ENCODE measurements at places on chromosomes 4 and X. TPM values are rescaled to one million over a fixed set of nuclear protein-coding genes. Genes with fewer than 3 reads are reported as not detected.

DNA sequence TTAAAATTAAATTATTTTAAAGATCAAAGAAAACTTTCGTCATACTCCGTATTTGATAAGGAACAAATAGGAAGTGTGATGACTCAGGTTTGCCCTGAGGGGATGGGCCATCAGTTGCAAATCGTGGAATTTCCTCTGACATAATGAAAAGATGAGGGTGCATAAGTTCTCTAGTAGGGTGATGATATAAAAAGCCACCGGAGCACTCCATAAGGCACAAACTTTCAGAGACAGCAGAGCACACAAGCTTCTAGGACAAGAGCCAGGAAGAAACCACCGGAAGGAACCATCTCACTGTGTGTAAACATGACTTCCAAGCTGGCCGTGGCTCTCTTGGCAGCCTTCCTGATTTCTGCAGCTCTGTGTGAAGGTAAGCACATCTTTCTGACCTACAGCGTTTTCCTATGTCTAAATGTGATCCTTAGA, at the start of gene CXCL8:
CXCL8 (plus strand) TSS at position 217 of the 426 bp plus-strand sequence; CDS start at position 307, 90 bp downstream.
- no peak within 1 kb of the TSS for H3K4me3 ChIP-seq
- no peaks in the 10 kb centered on the region for H3K27me3 ChIP-seq
- peak; percentile 91 for DNase-seq
- H3K36me3 ChIP-seq: peaks cover 2% of the 10 kb centered on the region
- H3K27ac ChIP-seq: peak within 1 kb of the TSS; percentile 8
- H3K4me1 ChIP-seq: no peaks in the 10 kb centered on the region

GRCh38 chr4:180962268-180962667, 1280.9 kb upstream of the TENM3 start:
- no peak overlapping the region for H3K27ac ChIP-seq
- H3K27me3 ChIP-seq: no peaks in the 10 kb centered on the region
- DNase-seq: no peak
- H3K36me3 ChIP-seq: no peaks in the 10 kb centered on the region
- no peak overlapping the region for H3K4me3 ChIP-seq

DNA sequence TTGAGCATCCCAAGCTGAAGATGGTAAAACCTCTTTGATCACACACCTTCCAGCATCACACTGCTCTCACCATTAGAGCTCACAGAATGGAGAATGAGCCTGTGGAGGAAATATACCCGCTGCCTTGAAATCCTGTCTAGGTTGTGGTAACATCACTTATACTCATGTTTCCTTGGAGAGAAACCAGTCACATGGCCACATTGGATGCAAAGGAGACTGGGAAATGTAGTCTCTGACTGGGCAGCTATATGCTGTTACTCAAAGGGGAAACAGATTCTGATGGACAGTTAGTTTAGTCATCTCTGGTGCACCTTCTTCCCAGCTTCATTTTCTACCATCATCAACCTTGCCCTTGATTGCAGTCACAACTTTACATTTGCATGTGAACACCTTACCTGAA, 286.3 kb downstream of the ANKRD50 start:
- peaks cover 5% of the 10 kb centered on the region for H3K4me1 ChIP-seq
- no peak overlapping the region for H3K27ac ChIP-seq
- no peak overlapping the region for H3K4me3 ChIP-seq

DNA sequence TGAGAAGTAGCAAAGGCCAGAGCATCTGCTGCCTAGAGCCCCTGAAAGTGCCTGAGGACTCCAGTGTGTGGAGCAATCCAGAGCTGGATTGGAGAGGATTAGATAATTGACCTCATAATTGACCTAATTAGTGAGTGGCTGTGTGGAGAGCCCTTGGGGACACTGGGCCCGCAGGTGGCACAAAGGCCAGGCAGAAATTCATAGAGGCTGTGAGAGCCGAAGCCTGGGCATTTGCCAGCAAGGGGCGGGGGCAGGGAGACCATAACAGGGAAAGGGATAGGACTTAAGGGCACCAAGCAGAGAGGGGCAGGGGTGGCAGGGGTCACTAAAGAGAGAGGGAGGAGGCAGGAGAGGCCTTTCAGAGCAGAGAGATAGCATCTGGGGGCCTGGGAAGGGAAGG, 45.3 kb downstream of the EFNB1 start:
- no peaks in the 10 kb centered on the region for H3K36me3 ChIP-seq
- no peaks in the 10 kb centered on the region for H3K27me3 ChIP-seq
- no peak overlapping the region for H3K27ac ChIP-seq
- DNase-seq: no peak

DNA sequence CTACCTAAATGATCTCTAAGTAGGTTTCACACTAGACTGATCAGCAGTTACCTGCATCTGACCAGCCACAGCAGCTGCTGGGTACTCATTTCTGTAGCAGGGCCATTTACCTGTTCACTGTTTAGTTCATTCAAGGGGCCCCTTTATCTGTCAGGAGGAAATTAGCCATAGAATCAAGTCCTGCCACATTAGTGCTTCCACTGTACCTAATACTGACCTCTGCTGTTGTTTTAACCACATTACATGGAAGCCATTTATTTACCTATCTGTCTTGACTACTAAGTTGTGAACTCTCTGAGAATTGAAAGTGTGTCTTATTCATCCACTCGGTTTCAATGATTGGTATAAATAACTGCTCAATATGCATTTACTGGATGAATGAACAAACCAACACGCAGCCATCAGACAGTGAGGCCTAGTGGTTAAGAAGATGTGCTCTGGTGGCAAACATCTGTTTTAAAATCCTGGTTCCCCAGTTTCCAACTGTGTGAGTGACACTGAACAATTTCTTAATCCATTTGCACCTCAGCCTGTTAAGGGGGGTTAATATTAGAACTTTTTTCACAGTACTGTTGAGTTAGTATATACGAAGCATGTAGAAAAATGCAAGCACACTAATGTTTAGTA, 30.0 kb upstream of the ANXA5 start:
- DNase-seq: peak; percentile 55
- no peak overlapping the region for H3K27ac ChIP-seq
- H3K4me3 ChIP-seq: no peak overlapping the region
- no peaks in the 10 kb centered on the region for H3K36me3 ChIP-seq

DNA sequence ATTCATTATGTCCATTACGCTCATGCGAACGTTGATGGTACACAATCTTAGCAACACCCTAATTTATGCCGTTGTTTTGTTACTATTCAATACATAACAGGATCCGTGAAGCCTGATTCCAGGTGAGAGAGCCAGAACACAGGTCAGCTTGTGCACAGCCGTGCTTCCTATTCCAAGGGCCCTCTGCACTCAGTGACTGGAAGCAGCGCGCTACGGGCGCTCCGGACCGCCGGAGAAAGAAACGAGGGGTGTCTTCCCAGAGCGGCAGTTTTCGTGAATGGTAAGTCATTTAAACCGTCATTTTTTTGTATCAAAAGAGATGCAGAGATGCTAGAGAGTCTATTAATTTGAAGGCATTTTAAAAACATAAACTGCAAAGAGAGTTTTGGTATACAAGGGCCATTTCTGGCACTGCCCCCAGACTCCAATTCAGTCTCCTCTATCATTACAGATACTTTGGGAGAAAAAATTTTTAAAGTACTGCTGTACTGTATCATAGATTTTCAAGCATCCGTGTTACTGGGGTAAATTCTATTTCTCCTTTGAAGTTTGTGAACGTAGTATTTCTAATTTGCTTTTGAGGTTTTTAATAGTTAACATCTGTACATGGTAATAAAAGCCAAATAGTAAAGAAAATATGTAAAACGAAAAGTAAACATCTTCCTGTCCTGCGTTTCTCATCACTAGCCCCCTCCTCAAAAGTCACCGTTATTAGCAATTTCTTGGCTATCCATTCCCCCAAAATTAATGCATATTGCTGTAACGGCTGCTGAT, 6.6 kb downstream of the SLC25A5 start:
- H3K36me3 ChIP-seq: peaks cover 6% of the 10 kb centered on the region
- no peaks in the 10 kb centered on the region for H3K27me3 ChIP-seq
- no peak for DNase-seq
- peaks cover 7% of the 10 kb centered on the region for H3K4me1 ChIP-seq

- no peak overlapping the region for H3K27ac ChIP-seq
- H3K4me3 ChIP-seq: no peak overlapping the region
- DNase-seq: no peak
- peaks cover 5% of the 10 kb centered on the region for H3K4me1 ChIP-seq
- H3K27me3 ChIP-seq: no peaks in the 10 kb centered on the region
Measured at GRCh38 chr4:145930592-145930991, 8.0 kb downstream of the ZNF827 start.

DNA sequence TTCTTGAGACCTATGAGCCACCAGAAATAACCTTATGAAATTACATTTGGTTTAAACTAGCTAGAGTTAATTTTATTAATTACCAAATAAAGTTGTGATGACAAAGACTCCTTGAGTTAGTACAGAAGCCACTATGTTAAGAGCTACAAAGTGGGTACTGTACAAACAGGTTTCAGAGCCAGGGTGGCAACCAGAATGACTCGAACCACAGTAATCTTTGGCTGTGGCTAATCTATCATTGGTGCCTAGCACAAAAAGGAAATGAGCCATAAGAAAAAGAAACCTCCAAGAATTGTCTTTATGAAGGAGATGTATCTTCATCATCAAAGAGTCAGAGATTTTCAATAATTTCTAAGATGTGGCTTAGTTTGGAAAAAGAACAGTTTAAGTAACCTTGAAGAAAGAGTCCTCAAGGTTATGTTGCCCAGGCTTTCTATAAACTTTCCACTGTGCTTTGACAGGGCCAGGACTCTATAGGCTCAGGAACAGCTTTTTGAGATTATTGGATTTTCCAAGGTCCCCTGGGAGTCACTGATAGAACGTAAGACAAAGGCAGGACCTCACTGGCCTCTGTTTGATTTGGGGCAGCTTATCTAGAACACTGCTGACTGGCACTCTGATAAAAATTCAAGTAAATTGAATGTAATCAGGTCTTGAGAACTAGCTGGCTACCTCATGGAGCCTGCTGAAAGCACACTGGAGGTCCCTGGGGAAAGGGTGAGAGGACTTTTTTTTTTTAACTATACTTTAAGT, 777.7 kb downstream of the STIM2 start:
- H3K27me3 ChIP-seq: no peaks in the 10 kb centered on the region
- no peaks in the 10 kb centered on the region for H3K36me3 ChIP-seq
- DNase-seq: no peak
- H3K4me3 ChIP-seq: no peak overlapping the region
- no peaks in the 10 kb centered on the region for H3K4me1 ChIP-seq

DNA sequence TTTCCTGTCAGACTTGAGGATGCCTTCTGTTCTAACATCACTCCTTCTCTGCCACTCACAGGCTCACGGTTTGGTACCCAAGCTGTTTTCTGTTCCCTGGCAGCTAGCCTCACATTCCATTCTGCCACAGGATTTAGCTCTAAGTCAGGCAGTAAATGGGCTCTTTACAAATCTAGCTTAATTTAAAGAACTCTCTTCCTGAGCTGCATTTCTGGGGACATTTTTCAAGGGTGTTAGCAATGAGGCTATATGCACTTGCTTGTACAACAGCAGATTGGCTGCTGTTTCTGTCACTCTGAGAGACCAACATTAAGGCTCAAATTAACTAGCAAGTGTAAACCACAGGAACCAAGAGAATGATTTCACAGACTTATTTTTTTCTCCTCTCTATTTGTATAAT, 337.8 kb upstream of the NOCT start:
- H3K36me3 ChIP-seq: no peaks in the 10 kb centered on the region
- peak; percentile 44 for DNase-seq
- no peak overlapping the region for H3K4me3 ChIP-seq
- no peaks in the 10 kb centered on the region for H3K27me3 ChIP-seq
- H3K4me1 ChIP-seq: peaks cover 12% of the 10 kb centered on the region
- no peak overlapping the region for H3K27ac ChIP-seq

GRCh38 chr4:6576932-6577331, 1.9 kb downstream of the MAN2B2 start:
- H3K27ac ChIP-seq: no peak overlapping the region
- no peak for DNase-seq
- H3K36me3 ChIP-seq: peaks cover 11% of the 10 kb centered on the region

DNA sequence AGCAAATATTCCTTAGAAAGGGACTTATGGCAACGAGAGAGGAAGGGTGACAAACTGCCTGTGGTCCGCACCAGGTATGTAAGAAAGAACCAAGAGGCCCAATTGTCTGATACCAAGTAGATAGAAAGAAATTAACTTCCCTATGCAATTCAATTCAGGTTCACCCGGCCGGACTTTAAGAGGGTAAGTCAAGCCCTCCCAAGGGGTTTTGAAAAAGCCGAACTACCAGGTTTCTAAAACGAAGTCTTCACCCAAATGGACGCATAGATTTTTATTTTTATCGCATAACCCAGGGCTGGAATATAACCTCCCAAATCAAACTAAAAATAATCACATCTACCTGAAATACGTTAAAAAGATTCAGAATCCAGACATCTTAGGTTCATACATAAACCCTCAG, 1.6 kb upstream of the MAB21L2 start:
- peaks cover 11% of the 10 kb centered on the region for H3K4me1 ChIP-seq
- H3K4me3 ChIP-seq: peak overlapping the region; percentile 66
- H3K27me3 ChIP-seq: peaks cover 5% of the 10 kb centered on the region
- no peak for DNase-seq
- H3K27ac ChIP-seq: peak overlapping the region; percentile 46
- H3K36me3 ChIP-seq: no peaks in the 10 kb centered on the region

DNA sequence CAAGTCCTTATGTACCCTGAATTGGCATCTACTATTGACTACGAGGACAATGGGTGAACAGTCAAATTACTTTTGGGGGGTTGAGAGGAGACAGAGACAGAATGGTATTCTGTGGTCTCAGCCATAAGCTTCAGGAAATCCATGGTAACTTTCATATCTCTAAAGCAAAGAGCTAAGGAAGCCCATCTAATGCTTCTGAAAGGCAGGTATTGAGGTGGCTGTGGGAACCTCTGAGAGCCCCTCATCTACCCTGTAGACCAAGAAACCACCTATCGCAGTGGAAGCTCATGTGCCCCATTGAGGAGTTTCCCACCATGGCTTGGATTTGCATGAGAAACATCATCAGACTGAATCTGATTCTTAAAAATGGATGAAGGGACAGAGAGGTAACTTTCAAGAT, 23.1 kb upstream of the BMP2K start:
- no peak overlapping the region for H3K27ac ChIP-seq
- no peaks in the 10 kb centered on the region for H3K4me1 ChIP-seq
- DNase-seq: no peak
- H3K27me3 ChIP-seq: no peaks in the 10 kb centered on the region
- H3K4me3 ChIP-seq: no peak overlapping the region

DNA sequence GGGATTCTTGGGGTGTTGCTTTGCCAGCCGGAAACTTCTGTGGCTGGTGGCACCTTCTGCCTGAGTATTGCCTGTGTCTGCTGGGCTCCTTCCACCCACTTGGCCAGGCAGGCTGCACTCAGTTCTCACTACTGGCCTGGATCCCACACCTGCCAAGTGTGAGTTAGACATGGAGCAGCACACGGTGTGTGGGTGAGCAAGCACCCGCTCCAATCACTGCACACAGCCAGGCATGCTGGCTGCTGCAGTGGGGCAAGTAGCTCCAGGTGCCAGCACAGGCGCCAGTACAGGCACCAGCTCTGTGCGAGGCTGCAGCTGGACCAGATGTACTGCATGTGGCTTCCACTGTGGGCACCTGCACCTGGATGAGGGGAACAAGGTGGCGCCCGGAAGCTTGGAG, 23.9 kb downstream of the DCUN1D4 start:
- H3K4me1 ChIP-seq: peaks cover 5% of the 10 kb centered on the region
- H3K27ac ChIP-seq: no peak overlapping the region
- no peak for DNase-seq
- no peaks in the 10 kb centered on the region for H3K27me3 ChIP-seq
- H3K36me3 ChIP-seq: peaks cover 23% of the 10 kb centered on the region
- no peak overlapping the region for H3K4me3 ChIP-seq

GRCh38 chr4:40241941-40242340, 45.1 kb downstream of the RHOH start:
- no peak for DNase-seq
- H3K4me1 ChIP-seq: peaks cover 2% of the 10 kb centered on the region
- H3K36me3 ChIP-seq: no peaks in the 10 kb centered on the region
- no peak overlapping the region for H3K27ac ChIP-seq

Gene COL4A6
- 8.1 TPM for total RNA-seq

Gene DCAF16
- total RNA-seq: 32.7 TPM

Gene TKTL2
- total RNA-seq: not detected

Gene AIFM1
- total RNA-seq: 39.6 TPM

Data from astrocyte (in vitro differentiated cells and primary cell).